ENCODE measurements at places on chromosomes 11 and 22.

DNA sequence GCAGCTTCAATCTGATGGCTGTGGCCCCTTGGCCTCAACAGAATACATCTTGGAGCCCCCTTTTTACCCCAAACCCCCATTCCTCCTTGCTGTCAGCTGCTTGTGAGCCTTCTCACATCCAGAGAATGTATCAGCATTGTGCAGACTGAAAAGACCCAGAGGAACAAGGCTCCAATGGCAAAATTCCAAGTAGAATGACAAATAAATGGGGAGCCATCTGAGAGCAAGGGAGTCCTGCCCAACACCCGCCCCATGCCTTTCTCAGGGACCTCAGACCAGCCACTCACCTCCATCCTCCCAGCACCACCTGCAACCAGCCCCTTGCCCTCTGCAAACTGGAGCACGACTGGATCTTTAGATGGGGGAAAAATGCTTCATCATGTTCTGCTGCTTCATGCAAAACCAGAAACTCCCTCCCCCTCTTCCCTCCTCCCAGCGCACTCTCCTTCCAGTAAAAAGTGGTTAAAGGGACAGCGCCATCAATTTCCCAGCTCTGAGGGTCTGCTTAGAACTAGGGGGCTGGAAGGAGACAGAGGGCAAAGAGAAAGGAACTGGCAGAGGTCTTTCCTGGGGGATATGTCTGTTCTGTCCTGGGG is 2.2 kb upstream of the NEFH start:
- DNase-seq, result no peak

- DNase-seq, result no peak
These were observed 16.7 kb downstream of the MRPL23 start for GRCh38 chr11:1963864-1964263.

DNA sequence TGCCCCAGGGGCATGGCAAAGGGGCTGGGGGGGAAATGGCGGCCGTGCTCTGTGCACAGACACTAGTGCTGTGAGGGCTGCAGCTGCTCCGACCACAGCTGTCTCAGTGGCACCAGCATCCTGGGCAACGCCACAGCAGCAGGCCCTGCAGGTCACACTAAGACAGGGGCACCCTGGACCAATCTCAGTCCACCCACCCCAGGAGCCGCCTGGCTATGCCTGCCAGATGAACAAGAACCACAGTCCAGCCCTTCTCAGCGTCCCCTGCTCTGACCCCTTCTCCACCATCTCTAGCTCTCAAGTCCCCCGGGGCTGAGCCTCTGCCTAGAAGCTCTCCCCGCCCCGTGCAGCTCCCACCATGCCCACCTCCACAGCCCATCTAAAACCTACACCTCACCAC is 16.5 kb downstream of the TUBGCP6 start:
- no peak for DNase-seq

- no peak for DNase-seq
These were observed 77.1 kb upstream of the DRD2 start for GRCh38 chr11:113552271-113552670.

- no peak for DNase-seq
These were observed 73.7 kb upstream of the CTSC start for GRCh38 chr11:88411265-88411664.

DNA sequence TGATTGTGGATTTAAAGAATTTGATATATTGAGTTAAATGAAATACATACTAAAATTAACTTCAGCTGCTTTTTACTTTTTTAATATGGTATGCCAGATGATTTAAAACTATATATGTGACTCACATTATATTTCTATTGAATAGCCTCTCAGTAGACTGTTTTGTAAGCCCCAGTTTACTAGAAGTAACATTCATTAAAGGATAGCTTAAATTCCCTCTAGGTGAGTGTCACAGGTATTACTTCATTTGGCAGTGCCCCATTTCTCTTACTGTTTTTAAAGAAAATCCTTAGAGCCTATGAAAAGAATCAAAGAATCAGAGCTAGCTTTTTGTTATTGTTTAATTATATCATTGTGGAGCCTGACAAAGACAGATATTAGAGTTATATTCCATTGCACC is 48.6 kb downstream of the ZC3H12C start:
- no peak for DNase-seq

DNA sequence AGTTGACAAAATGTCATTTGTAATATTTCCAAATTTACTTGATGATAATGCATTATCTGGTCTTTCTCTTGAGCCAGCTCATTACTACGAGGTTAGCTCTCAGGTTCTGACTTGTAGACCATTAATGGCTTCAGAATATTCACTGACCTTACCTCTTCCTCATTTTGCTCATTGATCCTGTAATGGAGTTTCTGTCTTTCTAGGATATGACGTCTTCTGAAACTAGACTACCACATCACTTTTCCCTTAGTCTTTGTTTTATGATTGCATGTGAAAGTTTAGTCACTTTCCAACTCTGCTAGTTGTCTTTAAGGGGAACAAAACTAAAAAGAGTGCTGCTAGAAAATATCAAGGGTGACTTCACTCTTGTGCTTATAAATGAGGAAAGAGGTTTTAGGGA is 697.6 kb downstream of the JRKL start:
- no peak for DNase-seq

DNA sequence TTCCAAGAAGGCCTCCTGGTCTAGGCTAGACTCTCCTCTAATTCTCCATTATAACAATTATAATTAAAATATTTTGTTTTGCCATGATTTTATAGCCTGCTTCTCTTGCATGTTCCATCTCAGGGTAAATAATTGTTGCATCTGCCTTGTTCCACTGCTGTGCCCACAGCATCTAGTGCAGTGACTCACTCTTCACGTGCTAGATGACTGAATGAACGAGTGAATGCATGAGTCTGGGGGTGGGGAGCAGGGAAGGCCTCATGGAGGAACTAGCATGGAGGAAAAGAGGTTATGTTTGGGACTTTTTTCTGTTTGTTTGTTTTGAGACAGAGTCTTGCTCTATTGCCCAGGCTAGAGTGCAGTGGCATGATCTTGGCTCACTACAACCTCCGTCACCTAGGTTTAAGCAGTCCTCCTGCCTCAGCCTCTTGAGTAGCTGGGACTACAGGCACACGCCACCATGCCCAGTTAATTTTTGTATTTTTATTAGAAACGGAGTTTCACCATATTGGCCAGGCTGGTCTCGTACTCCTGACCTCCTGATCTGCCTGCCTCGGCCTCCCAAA is 5.2 kb upstream of the OAF start:
- no peak for DNase-seq

- DNase-seq, result no peak
These were observed 190.7 kb downstream of the UVRAG start for GRCh38 chr11:76005756-76006155.
